ENCODE measurements at places on chromosomes 3 and 15.
A peak's percentile ranks its signal among the peaks of the same experiment; 100 is the strongest.

GRCh38 chr3:1287815-1288214 lies 195.0 kb downstream of the CNTN6 start:
- no peak for DNase-seq

DNA sequence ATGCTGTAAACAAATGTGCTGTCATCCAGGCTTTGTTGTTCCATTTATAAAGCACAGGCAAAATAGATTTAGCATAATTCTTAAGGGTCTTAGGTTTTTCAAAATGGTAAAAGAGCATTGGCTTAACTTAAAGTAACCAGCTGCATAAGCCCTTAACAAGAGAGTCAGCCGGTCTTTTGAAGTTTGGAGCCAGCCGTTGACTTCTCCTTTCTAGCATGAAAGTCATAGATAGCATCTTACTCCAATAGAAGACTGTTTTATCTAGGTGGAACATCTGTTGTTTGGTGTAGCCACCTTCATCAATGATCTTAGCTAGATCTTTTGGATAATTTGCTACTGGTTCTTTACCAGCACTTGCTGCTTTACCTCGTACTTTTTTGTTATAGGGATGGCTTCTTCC lies 297.5 kb upstream of the DCBLD2 start:
- no peak for DNase-seq

DNA sequence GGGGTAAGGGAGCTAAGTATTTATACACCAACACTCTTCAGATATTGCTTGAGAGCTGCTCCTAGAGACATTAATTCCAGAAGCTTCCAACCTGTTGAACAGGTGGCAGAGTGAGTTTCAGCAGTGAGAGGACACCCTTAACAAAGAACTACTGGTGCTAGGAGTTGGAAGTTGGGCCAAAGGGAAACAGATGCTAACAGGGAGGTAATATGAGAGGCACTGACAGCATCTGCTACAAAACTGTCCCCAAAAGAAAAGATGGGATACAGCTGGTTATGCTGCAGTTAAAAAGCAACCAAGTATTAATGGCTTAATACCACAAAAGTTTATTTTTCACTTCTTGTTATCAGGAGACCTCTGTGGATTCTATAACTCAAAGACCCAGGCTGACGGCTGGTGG lies 104.5 kb upstream of the SATB1 start:
- no peak for DNase-seq

GRCh38 chr15:74585191-74585590 lies 30.4 kb upstream of the CLK3 start:
- no peak for DNase-seq

DNA sequence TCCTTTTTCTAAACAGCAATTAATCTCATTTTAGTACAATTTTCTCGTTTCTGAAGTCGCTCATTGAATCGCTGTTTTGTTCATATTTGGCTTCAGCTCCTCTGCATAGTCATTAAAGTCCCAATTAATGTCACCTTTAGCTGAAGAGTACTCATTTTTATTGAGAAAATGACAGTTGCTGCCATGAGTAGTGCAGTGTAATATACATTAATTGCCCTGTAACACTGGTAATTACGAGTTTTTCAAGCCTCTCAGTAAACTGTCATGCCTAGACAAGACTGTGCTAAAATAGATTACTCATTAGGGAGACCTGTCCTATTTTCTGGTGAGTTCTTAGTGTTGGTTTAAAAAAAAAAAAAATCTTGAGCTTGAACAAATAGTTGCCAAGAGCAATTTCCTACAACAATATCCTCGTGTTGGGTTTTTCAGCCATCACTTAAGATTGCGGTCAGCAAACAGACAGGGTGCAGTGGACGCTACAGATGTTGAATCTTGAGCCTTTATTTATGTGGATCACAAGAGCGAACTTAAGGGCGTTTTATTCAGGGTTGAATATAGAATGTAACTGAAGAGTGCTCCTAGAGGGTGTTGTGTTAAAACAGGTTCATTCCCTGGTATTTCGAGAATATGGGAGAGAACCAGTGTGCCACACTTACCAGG lies 176.0 kb downstream of the CDIN1 start:
- no peak for DNase-seq

GRCh38 chr3:166889241-166889640 lies 490.9 kb downstream of the ZBBX start:
- no peak for DNase-seq

- no peak for DNase-seq
These were observed 41.3 kb downstream of the MEIS2 start for GRCh38 chr15:37059086-37059485.

DNA sequence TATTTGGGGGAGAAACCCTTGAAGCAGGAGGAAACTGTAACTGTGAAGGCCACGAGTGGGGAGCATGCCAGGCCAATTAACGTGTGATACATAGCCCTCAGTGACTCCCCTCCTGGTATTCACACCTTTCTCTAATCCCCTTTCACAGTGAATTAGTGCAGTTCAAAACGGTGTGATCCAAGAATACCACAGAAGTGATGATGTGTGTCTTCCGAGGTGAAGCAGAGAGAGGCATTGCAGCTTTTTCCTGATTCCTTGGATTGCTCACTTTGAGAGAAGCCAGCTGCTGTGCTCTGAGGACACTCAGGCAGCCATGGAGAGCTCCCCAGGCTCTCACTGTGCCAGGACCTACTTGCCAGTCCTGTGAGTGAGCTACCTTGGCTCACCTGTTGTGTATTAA lies 17.3 kb downstream of the NIPA2 start:
- DNase-seq: no peak

- no peak for DNase-seq
These were observed 23.3 kb downstream of the SLC6A6 start for GRCh38 chr3:14425581-14426304.

- no peak for DNase-seq
These were observed 27.3 kb downstream of the SV2B start for GRCh38 chr15:91127236-91127955.

DNA sequence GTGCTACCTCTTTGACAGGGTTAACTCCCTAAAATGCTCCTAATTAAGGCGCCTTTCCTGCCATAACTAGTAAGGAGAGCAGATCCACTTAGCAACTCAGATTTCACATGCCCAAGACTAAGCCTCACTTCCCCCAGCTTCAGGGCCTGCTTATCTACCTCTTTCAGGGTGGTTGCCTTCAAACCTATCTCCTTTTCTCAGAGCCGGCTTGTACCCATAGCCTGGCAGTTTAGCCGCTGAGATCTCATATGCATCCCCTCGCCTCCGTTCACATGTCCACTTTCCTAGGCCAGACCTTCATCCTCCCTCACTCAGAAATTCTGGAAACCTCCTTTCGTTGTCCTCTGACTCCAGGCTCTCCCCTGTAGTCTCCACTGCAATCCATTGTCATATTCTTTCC lies 1.0 kb upstream of the FSTL1 start:
- DNase-seq: peak; percentile 19

GRCh38 chr3:129312021-129312639 lies 33.5 kb downstream of the HMCES start:
- no peak for DNase-seq

GRCh38 chr15:68578175-68578979 lies 416 bp upstream of the CORO2B start:
- DNase-seq: peak; percentile 53

- DNase-seq: no peak
These were observed 568.9 kb upstream of the NR2F2 start for GRCh38 chr15:95761501-95762165.

DNA sequence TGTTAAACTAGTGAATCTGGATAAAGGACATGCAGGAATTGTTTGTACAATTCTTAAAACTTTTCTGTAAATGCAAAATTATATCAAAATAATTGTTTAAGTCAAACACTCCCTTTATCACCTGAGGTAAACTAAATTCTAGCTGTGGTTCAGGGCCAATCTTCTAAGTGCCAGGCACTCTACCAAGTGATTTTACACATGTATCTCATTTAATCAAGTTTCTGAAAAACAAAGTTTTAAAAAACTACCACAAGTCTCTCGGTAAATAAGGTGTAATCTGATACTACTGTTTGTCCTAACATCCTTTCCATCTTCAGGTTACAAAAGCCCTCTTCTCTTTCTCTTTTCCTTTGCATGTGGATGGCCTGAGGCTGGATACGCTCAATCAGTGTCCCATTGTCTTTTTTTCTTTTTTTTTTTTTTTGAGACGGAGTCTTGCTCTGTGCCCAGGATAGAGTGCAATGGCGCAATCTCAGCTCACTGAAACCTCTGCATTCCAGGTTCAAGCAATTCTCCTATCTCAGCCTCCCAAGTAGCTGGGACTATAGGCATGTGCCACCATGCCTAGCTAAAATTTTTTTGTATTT lies 19.3 kb downstream of the IFT80 start:
- no peak for DNase-seq

DNA sequence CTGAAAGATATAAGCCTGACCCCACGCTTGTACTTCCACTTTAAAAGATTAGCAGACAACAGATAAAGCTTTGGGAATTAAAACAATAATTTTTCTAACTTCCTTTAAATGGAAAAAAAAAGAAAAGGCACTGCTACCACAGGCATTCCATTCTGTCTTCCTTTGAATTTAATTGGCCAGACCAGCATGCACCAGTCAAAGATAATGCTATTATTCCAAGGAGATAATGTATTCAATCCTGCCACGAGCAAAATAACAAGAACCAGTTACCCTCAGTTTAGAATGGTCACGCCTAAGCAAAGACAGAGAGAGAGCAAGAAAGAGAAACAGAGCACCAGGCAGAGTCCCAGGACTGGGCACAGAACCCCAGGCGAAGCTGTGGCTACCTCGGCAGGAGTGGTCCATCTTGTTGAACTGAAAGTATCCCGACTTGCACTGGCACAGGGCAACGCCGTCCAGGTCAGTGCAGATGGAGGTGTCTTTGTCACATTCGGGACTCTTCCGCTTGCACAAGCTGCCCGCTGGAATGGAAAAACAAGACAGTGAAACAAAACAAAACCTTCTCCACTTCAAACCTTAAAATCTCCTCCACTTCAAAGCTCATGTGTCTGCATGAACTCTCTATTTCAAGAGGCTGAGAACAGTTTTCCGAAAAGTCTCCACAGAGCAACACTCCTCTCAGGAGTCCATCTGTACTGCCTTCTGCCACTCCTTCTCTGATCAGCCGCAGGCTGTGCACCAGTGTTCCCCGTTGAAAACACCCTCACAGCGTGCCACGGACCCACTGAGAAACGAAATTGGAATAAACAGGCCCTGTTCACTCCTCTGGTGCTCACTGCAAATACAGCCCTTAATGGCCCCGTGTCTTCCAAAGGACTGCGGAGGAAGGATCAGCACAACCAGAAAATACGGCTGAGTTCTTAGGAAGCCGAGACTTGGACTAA lies 58.2 kb downstream of the HEG1 start:
- no peak for DNase-seq

DNA sequence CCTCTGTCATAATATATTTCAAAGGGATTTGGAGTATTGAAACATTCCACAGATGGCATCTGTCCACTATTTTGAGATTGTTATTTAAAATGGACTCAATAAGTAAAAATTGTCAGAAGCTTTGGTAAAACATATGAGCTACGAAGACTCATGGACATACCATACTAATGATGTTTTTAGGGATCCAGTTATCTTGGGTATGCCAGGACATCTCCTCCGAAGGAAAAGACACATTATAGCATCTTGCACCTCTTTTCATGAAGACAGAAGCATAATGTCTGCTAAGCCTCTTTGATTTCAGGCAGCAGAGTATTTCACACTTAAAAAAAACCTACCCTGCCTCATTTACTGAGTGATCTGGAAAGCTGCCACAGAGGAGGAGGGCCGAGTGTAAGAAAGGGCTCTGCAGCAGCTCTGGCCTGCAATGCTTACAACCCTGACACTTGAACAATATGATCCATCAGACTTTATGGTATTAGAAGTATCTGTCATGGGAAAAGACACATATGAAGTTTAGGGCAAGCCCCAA lies 284.8 kb downstream of the TUSC7 start:
- DNase-seq: no peak

DNA sequence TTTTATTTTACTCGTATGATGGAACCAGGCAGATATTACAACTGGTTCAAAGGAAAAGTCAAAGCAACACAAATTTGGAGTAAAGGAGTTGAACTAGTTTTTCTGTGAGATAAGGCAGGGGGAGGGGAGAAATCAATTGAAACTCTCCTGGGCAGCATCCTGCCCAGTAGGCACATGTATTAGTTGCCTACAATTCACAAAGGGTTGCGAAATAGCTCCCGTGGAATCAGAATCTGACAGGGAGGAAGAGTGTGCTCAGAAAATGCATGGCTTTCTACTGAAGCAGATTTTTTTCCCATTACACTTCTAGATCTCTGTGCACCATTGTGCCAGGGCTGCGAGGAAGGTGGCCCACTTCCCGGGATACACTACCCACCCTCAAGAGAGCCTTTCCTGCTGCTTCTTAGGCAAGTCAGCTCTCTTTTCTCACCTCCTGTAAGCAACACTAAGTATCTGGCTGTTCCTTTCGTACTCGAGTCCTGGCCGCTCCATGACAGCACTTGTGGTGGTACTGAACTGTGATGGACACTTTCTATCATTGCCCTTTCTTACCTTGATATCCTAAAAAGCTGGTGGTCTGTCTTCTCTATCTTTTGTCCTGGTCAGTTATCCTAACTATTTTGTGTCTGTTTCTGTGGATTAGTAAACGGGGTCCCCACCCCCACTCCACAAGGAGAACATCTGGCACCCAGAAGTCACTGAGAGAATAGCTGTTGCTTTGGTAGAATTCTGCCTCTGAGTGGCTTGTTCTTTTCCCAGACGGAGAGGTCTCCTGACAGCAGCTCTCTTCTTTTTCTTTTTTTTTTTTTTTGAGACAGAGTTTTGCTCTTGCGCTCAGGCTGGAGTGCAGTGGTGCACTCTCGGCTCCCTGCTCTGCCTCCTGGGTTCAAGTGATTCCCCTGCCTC lies 74.8 kb downstream of the RPL39L start:
- no peak for DNase-seq

GRCh38 chr15:89136818-89137772 lies 48.8 kb downstream of the ABHD2 start:
- no peak for DNase-seq

DNA sequence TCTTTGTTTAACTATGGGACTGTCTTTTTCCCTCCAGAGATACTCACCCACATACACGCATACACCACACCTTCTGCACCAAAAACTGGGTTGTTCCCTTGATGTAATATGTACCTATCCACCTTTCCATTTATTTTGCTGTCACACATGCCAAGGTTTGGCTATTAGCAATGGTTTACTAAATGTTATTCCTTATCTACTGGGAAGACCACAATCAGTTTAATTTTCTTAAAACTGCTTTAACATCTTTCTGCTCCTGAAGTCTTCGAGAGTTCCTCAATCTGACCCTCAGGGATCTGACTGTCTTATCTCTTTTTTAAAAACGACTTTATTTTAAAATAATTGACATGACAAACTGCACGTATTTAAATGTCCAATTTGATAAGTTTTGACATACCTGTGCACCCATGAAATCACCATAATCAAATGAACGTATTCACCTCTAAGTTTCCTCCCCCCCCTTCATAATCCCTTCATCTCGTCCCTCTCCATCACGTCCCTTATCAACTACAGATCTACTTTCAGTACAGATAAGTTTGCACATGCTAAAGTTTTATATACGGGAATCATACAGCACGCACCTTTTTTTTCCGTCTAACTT lies 805 bp upstream of the TRPM7 start:
- no peak for DNase-seq

GRCh38 chr3:2770451-2770850 lies 339.7 kb downstream of the IL5RA start:
- DNase-seq: no peak
